ENCODE measurements at places on chromosomes 3 and 15.
A peak's percentile ranks its signal among the peaks of the same experiment; 100 is the strongest.

DNA sequence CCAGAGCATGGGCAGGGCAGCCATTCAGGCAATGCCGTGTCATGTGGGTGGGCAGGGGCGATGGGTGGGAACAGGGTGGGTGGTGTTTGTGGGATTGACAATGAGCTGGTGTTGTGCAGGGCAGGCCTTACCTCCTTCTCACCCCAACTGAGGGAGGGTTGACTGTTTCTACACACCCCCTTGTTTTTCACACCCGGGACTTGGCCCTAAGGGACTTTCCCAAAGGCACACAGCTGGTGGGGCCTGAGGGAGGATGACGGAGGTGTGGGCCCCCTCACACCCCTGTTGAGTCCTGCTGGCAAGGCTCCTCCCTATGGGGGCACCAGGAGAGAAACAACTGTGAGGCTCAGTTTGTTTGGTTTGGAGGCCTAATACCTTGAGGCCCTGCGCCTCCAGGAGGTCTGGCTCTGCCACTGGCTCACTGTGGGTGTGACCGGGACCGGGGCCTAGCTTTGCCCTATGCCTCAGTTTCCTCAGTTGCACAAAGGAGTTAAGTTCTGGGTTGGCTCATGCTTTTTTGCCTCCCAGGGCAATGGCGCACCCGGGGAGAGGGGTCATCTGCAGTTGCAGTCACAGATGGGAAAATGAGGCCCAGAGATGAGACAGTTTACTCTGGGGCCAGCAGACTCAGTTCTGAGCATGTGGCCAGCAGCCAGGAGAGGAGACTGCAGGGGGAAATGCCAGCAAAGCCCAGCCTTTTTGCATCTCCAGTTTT is 5.1 kb upstream of the DNAH1 start:
- peak; percentile 55 for DNase-seq

DNA sequence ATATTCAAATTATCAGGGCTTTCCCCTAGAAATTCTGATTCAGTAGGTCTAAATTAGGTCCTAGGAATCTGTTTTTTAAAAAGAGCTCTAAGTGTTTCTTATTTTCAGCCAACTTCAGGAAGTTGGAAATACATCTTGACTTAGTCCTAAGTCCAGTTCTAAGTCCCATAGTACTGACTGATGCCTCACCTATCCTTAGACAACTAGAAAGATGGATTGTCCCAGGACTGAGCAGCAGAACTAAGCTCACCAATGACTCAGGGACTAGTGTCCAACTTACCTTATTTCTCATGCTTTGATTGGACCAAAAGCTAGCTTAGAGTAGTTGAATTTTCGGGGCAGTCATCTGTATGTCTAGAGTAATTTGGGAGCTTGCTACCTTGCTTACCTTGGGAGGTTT is 26.2 kb upstream of the C3orf38 start:
- DNase-seq = no peak

DNA sequence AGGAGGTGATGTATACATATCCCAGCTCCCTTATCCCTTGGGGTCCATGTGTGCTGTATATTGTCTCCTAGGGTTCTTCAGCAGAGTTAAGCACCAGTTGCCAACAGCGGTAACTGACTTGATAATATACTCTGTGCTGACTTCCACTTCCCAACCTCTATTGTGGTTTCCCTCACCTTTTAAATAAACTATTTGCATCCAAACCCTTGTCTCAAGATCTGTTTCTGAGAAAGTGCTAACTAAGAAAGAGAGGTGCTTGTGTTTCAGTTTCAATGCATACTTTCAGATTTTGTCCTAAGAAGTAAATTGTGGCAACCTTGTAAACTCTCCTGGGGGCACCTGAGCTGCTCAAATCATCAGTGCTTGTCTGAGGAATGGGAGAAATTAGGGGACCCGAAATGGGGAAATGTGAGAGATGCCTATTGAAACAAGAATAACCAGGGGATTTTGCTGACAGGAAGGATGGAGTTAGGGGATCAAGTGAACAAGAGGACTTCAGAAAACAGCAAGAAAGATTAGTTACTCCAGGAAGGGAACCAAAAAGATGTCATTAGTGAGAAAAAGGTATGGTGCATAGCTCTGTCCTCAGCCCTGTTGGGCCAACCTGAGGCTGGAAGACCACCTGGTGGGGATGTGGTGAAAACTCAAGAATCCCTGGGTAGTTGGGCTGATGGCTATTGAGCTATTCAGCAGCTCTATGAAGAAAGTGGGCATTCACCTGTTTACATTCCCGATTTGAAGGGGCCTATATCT is 50.9 kb upstream of the MRPL3 start:
- no peak for DNase-seq

DNA sequence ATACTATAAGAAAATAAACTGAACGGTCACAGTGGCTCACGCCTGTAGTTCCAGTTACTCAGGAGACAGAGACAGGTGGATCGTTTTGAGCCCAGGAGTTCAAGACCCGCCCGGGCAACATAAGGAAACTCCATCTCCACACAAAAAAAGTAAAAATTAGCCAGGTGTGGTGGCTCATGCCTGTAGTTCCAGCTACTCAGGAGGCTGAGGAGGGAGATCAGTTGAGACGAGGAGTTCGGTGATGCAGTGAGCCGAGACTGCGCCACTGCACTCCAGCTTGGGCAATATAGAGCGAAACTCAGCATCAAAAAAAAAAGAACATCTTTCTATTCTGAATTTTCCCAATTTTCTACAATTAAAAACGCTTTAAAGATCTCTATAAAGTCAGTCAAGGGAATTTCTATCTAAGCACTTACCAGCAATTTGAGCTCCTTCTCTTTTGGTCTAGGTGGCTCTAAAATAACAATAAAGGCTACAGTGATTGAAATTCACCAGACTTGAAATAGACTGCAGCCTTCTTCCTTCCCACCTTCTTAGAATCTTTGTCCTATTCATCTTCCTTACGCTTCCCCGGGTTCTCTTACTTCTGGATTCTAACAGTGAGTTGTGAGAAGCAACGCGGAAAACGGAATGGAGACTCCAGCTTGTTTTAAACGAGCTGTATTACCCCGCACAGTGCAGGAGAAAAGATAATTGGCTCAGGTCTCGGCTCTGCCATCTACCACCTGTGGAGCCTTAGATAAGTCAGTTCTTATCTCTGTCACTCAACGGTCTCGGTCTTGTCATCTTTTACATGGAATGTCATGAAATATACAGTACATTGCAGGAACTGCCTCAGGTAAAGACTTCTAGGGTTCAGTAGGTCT is 812 bp upstream of the SEC62 start:
- no peak for DNase-seq

DNA sequence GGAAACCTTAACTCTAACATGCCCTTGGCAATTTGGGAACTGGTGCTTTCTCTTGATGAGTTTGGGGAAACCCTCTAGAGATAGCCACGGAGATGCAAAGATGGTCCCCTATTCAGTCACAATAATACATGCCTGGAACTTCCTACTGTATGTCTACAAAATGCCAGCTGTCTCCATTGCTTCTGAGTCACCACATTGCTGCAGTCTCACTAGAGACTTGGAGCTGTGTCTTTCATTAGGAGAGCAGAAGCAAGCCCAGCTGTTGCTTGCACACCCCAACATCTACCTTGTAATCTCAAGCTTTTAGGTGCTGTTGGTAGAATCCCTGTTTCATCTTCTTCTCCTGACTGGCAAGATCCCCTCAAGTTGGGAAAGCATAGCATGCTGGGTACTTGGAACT is 261.0 kb downstream of the ADAMTSL3 start:
- no peak for DNase-seq

- no peak for DNase-seq
These were observed 132.3 kb downstream of the STAC start for GRCh38 chr3:36512555-36512954.

GRCh38 chr3:123633530-123633929 is 48.7 kb upstream of the HACD2 start:
- no peak for DNase-seq

- DNase-seq = no peak
These were observed 69.3 kb upstream of the SOX14 start for GRCh38 chr3:137694836-137695235.

GRCh38 chr3:4501437-4501836 is 8.3 kb downstream of the ITPR1 start:
- no peak for DNase-seq

DNA sequence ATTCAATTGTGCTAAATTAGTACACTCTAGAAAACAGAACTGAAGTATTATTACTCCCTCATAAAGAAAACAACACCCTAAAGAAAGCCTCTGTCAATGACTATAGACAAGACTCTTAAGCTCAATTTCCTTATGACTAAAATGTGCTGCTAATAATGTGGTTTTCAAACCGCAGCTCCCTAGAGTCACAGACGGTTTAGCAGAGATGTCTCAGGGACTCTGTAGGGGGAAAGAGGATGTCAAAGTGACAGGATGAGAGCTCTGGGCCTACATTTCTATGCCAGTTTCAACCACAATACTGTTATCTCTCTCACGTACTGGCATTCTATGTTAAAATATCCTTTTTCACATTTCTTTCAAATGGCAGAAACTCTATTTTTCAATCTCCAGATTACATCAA is 37.6 kb upstream of the WDR49 start:
- DNase-seq = peak; percentile 29

GRCh38 chr15:80081390-80081789 is 21.9 kb downstream of the ZFAND6 start:
- DNase-seq = no peak

DNA sequence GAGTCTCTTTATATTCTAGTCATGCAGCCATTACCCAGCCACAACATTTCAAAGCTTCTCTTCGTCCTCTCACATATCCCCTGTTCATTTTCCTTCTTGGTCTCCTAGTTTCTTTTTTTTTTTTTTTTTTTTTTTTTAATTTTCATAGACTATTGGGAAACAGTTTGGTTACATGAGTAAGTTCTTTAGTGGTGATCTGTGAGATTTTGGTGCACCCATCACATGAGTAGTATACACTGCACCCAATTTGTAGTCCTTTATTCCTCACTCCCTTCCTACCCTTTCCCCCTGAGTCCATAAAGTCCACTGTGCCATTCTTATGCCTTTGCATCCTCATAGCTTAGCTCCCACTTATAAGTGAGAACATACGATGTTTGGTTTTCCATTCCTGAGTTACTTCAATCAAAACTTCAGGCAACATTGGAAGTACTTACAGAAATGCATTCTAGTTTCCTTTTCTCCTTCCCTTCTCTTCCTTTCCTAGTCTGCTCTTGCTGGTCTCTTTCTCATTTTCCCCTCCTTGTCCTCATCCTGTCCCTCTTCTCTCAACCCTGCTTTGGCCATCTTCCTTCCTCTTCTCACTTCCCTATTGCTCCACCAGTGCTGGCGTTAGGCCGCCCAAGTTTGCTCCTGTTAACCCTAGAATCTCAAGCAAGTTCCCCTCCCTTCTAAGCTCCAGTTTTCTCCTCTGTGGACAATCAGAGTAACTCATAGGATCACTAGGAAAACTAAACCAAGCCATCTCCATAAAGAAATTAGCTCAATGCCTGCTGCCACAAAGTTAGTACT is 4.8 kb downstream of the ATP8B4 start:
- no peak for DNase-seq
